ENCODE measurements at places on chromosomes 5 and 9.

DNA sequence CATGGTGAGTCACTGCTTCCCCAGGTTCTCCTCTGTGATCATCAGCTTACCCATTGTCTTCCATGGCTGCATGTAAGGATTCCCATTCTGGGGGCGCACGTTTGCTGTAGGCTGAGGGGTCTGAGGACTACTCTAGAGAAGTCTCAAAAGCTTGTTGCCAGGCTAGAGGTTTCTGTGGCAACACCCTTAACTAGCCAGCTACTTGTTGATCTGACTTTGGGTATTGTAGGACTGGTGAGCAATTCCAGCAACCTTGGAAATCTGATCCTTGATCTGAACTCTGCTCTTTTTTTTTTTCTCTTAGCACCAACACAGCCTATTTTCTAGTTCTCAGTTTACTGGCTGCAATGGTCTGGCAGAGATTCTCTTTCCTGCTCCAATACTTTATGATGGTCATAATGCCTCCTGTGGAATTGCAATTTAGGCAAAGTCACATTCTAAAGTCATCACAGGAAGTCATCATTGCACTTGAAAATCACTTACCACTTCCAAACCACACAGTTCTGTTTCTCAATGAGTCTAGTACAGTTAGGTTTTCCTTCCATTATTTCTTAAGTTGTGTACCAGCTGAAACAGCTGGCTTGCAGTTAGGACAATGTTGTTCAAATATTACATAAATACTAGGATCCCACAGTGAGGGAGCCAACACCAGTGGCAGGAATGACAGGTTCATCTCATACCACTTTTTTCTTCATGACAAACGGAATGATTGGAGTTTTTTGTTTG is 110.3 kb downstream of the SLC12A2 start:
- no peak for DNase-seq

GRCh38 chr5:2253040-2253975 is 370.6 kb upstream of the IRX4 start:
- no peak for DNase-seq

DNA sequence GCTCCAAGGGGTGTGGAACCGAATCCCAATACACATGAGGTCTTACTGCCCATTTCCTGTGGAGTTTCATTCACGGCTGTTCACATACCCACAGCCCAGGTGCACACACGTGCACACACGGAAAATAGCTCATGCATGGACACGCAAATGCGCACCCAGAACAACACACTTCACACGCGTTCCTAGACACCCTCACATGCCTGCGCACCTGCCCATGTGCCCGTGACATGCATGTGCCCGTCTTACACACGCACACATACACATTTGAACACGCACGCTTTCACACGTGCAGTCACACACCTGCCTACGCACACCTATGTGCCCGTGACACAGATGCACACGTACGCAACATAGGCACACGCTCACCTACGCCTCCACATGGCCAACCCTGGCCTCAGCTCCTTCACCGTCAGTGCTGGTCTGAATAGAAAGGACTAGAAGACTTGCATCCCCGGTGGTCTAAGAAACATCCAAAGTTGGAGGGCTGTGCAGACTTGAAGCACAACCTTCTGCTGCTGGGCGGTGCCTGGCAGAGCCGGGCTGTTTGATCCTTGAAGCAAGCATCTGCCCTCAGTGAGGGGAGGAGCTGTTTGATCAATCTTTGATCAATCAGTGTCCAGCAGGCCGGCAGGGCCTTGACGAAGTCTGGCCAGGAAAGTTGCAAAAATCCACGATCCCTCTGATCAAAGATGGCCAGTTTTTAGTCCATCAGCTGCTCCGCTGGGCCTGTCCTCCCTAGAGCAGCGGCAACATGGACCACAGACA is 164.7 kb downstream of the OLFM1 start:
- no peak for DNase-seq

- DNase-seq = no peak
Observed at GRCh38 chr5:128494516-128494915, 43.5 kb downstream of the FBN2 start.

DNA sequence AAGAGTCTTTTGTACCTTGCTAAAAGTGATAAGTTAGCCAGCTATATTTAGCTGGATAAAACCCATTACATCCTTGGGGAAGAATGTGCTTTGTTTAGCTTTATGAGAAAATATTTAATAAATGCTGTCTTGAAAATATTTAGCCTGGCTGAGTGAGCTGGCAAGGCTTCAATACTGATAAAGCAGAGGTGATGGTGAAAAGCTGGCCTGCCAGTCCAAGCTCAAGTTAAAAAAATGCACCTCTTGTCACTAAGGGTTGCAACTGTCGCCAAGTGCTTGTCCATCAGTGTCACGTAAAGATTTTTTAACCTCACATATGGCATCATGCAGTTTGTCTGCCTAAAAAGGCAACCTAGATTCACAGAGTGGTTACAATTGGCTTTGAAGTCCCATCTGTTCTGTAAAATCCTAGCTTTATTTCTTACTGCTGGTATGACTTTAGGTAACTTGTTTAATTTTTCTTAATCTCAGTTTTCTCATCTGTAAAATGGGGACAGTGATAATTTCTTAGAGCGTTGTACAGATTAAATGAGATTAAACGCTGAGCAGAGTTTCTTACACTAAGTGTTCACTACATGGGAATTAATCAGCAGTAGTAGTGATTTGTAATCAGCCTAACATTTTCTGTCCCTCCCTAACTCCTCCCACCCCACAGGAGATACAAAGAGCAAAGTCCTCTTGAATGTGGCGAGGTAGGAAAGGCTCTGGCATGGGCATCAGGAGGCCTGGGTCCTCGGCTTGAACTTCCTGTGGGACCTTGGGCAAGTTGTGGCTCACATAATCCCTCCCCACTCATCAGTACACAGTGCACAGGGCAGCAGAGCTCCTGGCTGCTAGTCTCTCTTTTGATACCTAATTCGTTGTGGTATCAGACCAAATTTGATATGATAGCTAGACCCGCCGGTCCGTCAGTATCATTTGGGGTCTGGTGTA is 48.7 kb downstream of the PIK3R1 start:
- DNase-seq = peak; percentile 63

- DNase-seq = no peak
Observed at GRCh38 chr5:105783811-105784210, 1886.9 kb downstream of the EFNA5 start.

- DNase-seq = peak; percentile 52
Observed at GRCh38 chr5:98938464-98938863, 9.7 kb upstream of the CHD1 start.

DNA sequence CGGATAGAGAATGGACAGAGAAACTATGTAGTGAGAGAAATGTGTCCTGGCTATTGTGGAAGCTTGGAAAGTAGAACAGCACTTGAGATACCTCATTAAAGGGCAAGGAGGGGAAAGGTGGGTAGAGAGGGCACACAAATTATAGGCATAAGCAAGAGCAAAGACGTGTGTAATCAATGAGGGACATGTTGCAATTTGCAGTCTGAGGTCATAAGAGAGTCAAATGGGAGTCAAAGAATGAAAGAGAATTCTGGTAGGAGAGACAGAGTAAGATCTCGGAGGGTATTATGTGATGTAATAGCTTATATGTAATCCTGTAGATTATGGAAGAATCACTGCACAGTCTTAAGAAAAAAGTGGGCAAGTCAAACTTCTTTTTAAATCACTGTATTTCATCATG is 312.0 kb upstream of the RGMB start:
- no peak for DNase-seq

DNA sequence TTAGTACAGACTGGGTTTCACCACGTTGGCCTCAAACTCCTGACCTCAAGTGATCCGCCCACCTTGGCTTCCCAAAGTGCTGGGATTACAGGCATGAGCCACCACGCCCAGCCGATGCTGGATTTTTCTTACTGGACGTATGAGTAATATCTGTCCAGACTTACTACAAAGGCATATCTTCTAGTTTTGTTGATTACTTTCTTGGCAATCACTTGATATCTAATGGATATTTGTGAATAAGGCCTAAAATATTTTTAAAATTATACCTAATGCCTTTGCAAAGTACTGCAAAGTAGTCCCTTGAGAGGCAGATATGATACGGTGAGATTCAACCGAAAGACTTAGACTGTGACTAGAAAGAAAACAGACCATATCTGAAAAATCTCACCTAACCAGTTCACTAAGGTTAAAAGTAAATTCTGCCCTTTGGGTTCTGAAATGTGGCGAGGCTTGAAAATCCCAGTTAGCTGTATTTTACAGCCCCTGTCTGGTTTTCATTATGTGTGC is 152.1 kb downstream of the GNAQ start:
- DNase-seq = peak; percentile 67

DNA sequence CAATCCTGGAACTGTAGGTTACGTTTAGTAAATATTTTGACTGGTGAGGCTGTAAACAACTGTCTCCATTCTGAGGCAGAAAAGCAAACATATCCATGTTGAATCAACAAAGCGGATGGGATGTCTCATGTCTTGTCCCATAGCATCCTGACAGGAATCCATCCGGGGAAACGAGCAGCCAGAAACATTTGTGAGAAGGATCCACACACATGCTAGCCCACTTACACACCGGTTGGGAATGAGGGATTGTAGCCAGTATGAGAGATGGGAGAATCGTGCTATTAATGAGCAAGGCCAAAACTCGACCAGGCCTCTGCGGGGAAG is 117.5 kb downstream of the FSTL4 start:
- DNase-seq = no peak

- DNase-seq = no peak
Observed at GRCh38 chr9:71663931-71664459, 104.3 kb downstream of the CEMIP2 start.

GRCh38 chr5:100904259-100904861 is 1.3 kb upstream of the ST8SIA4 start:
- no peak for DNase-seq

DNA sequence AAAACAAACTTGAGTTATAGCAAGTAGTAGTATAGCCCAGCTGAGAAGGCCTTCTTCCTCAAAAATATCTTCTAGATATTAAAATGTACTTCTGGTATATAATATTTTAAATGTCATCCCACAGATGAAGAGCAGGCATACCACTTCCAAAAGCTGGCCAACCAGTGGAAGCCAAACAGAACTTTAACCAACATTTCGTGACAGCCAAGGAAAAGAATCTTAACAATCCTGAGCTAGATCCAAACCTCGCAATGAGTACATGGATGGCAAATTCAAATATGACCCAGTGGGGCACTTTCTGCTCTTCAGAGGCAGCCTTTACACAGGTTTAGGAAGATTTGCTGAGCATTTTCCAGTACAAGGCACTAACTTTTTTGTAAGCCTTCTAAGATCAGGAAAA is 91.8 kb upstream of the ACO1 start:
- DNase-seq = no peak

DNA sequence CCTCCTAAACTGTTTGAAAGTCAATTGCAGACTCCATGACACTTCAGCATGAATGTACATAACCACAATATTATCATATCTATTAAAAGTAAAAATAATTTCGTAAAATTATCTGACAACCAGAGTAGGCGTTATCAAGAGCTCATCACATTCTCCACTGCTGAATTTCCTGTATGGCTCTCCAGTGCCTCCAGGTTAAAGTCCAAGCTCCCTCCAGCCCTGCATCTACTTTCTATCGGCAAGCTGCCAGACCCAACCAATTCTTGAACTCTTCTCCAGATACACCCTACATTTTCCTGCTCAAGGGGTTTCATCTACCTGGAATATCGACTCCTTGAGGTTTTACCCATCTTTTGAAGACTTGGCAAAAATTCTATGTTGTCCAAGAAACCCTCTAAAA is 74.5 kb upstream of the TBC1D2 start:
- DNase-seq = no peak

DNA sequence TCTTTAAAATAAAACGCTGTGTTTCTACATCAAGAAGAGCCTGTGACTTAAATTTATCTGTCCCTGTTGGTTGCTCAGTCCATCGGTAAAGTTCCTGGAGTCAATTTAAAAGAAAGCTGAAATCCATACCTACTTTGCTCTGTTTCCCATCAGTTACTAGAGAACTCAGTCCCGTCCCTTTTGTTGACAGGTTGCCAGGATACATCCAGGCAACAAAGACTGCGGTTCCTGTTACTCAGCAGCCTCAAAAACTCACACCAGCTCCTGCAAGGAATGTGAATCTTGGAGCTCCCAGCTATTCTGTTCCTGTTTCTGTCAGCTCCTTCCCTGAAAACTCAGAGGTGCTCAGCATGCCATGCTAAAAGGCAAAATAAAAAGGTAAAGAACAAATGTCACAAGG is at the start of gene ZNF474:
TSS of gene ZNF474 (plus strand) at position 241 of the 400 bp plus-strand sequence. CDS start 22,445 bp downstream, outside the sequence.
- DNase-seq = peak; percentile 99

- DNase-seq = no peak
Observed at GRCh38 chr9:86485359-86485758, 131.1 kb upstream of the TUT7 start.

DNA sequence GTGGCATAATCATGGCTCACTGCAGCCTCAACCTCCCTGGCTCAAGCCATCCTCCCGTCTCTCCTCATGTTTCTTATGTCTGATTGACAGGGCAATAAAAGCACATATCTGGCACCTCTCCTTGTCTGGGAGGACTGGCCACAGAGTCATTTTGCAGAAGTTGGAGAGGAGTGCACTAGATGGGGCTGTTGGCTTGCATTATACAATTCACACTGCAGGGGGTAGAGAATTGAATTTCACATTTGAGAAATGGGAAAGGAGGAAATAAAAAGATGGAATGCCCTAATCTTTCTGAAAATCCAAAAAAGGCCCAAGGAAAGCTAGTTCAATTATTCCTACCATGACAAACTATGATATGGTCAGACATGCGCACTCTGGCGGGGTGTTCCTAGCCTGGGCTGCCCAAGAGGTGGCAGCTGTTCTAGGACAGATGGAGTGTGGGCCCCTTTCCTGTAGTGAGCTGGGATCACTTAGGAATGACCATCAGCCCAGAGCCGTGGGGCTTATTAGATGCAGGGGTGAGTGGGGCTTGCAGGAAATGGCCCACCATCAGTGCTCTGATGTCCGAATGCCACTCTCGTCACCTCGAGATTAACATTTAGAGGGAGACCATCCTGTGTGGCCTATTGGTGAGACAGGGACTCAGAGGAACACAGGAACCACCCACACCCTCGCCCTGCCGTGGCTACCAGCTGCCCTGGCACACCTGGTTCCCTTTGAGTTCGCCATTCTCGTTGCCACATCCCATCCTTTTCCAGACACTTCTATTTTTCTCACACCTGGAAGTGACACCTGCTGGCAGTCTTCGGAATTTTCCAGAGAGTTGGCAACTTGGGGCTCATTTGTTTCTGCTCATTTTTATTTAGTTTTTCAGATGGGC is 21.8 kb upstream of the ANKRD18A start:
- DNase-seq = peak; percentile 58

DNA sequence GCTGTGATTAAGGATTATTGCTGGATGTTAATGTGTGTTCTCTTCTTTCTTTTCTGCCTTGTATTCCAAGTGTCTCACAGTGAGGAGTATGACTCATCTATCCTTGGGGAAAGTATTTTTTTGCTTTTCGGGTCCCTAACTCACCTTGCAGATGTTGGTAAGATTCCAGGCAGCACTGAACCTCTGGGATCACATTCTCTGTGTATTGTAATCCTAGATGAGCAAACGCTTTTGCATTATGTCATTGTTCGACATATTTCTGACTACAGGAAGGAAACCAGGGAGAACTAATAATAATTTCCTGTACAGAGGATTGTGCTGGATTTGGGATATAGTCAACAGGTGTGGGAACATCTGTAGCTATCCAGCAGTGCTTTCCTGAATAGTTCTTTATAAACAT is 246.1 kb upstream of the TUT7 start:
- DNase-seq = no peak
